ENCODE measurements at places on chromosomes 6 and 20. TPM values are rescaled to one million over a fixed set of nuclear protein-coding genes. Genes with fewer than 3 reads are reported as not detected.

Gene PAX1
- total RNA-seq: not detected

Gene CCDC170
- 2.4 TPM for total RNA-seq

Gene SLC22A16
- 1.4 TPM for total RNA-seq

Gene VGLL2
- total RNA-seq: not detected

Gene LY6G6C
- total RNA-seq: not detected

Gene ADGRF4
- total RNA-seq: not detected

Gene PBOV1
- total RNA-seq: not detected

Gene ZBTB24
- 6.3 TPM for total RNA-seq

Gene C6orf15
- not detected for total RNA-seq

Gene GSTA2
- not detected for total RNA-seq

GRCh38 chr6:93453956-93454355, 34.6 kb upstream of the EPHA7 start:
- DNase-seq: no peak

DNA sequence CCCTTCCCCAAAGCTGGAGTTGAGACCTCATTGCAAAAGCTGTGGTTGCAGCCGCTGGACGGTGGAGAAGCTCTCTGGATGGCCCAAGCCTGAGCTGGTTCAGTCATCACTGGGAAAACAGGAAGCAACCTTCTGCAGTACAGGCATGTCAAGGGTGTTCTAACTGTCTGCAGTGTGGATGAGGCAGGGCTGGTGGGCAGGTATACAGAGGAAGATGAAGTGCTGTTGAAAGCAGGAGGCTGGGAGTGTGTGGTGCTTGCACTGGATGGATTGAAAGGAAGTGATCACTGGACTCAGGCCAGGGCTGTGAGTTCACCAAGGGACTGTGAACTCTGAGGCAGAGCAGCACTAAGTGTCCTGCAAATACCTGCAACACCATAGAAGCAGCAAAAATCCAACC, 89.0 kb upstream of the NOX3 start:
- no peak for DNase-seq

DNA sequence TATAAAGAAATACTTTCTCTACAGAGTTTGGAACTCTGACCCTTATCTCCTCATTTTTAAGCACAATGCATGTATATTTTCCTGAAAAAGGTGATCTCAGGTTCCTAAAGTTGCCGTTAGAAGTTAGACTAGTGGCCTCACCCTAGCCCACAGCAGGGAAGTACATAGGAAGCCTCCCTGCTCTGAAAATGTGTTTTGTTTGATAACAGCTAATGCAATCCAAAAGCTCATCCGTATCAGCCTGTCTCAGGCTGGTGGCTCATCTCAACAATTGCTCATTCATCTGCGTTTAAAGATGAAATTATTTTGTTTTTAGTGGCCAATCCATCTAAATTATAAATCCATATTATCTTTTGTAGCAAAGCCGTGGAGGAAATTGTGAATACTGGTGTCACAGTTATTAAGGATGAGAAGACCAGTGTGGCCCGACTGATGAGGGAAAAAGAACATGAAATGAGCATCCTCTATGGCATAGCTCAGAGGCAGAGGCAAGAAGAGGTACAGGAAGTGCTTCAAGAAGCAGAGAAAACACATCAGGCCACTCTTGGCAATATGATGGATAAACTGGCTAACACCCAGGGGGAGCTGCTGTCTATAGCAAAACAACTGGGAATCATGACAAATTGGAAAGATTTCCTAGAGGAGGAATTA, 20.1 kb downstream of the C6orf163 start:
- no peak for DNase-seq

DNA sequence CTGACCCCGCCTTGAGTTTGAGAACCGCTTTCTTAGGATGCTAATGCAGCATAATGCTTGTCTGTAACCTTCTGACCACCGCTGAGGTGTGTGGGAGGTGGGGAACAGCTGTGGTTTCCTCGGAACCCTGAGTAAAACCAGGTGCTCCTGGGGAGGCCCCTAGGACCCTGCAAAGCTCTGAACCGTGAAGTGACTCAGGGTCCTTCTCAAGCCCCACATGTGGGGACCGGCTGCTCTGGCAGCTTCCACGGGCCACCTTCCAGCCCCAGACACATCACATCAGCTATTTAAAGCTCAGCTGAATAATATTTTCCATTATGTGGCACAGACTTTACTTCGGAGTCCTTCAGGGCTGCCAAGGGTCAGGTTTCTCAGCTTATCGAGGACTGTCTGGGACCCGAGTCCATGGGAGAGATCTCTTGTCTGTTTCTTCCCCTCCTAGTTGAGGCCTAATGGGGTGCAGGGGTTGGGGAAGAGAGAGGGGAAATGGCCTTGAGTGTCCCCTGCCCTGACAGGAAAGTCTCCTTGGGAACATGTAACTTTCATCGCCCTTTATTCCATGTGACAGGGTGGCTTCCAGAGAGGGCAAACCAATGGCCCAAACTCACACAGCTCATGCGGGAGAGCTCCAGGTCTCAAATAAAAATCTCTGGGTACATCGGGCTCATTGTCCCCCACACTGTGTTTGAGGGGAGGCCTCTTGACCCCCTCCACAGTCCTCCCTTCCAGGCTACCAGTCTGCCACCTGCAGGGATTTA, 186.1 kb upstream of the SLC24A3 start:
- DNase-seq: no peak

DNA sequence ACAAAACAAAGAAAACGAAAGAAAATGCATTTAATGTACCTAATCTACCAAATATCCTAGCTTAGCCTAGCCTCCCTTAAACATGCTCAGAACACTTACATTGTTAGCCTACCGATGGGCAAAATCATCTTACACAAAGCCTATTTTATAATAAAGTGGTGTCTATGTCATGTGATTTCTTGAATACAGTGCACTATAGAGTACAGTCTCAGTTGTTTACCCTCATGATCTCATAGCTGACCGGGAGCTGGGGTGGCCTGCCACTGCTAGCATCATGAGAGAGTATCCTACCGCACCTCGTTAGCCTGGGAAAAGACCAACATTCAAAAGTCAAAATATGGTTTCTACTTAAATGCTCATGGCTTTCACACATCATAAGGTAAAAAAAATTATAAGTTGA, 16.6 kb downstream of the GCNT2 start:
- DNase-seq: no peak

DNA sequence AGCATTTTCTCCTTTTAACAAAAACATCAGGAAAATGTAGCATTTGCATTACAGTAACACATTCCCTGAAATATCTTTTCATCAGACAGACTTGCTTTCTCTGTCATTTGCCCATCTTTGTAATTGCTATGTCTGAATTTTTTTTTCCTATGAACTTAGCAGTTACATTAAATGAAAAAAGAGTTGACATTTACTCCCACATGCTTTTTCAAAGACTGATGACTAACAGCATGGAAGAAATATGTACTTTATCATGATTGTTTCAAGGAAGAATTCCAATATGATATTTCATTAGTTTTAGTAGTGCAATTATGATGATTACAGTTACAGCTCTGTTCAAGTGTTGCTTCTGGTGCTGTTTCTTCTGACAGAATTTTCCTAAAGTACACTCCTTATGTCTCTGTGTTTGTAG, 864.5 kb upstream of the MAN1A1 start:
- no peak for DNase-seq

DNA sequence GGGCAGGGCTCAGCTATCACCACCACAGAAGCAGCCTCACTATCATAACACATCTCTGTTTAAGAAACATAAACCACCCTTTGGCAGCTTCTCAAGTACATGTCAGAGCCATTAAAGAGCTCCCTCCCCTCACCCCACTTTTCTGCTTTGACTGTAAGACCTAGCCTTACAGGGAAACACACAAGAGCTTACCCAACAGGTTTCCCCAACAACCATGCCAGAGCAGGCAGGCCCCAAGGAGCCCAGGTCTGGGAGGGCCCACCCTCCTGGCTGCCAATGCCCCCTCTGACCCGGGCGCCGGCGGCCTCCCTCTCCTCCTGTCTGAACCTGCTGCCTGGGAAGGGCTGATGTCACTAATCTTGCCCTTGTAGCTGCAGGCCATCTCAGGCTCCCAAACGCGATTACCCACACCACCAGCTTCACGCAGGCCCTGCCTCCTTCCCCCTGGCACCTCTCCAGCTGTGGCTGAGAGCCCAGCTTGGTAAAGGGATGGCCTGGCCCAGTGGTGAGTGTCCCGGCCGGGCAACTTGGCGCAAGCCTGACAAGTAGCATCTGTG, 402.0 kb downstream of the MAFB start:
- DNase-seq: no peak

DNA sequence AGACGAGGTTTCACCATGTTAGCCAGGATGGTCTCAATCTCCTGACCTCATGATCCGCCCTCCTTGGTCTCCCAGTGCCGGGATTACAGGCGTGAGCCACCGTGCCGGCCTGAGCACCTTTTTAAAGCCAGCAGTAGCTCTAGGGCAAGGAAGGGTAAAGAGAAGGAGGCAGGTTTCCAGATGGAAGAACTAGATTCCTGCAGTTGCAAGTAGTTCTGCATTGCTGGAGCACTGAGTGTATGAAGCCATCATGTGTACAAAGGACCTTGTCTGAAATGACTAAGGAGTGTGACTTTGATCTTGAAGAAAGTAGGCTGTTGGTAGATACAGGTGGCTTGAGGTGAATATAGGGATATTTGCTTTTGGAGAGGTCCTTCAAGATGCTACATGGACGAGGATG, 4.2 kb downstream of the OR2A4 start:
- no peak for DNase-seq

GRCh38 chr6:52503323-52503747, 73.5 kb downstream of the TRAM2 start:
- DNase-seq: no peak

DNA sequence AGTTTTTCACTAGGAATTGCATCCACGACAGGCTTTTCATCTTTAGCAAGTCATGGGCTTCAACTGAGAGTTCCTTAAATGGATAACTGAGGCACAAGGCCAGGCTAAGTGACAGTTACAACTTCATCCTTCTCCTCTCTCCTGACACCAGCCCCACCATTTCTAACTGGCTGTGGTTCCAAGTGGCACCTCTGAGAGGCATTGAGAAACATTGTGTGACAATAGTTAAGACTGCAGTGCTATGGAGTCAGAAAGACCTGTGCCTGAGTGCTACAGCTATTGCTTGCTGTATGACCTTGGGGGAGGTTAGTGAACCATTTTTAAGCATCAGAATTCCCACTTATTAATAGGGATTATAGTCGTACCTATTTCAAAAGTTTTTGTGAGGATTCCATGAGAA, 26.2 kb upstream of the MLIP start:
- DNase-seq: no peak

- no peak for DNase-seq
Measured at GRCh38 chr6:151773382-151773781, 34.1 kb upstream of the ESR1 start.

GRCh38 chr6:15659181-15659580, 3.6 kb downstream of the DTNBP1 start:
- no peak for DNase-seq

All from mesenteric fat pad (tissue), 1 donor.